ENCODE measurements at places on chromosomes 12 and 14.

DNA sequence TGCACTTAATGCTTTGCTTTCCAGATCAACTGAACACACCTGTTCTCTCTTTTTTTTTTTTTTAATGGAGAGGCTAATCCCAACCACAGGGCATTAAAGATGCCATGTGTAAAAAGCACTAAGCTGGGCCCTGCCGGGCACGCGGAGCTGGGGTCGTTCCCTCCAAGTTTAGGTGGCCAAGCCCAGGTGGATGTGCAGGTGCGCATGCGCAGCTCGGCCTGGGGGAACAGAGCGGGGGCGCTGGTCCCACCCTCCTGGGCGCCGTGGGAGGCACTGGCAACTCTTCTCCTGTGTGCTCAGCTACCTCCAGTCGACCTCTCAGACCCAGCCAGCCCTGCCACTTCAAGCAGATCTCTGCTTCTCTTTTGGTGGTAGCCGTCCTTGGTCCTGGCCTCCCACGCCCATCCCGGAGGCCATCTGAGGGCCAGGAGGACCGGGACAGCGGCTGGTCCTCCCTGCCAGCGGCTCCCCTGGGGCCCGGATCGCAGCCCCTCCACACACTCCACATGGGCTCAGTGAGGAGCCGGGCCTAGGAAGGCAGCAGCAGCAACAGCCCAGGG lies 679.3 kb downstream of the BCL11B start:
- DNase-seq: no peak

- no peak for DNase-seq
Measured at GRCh38 chr12:109902891-109903418, 2.9 kb downstream of the TCHP start.

GRCh38 chr12:98580695-98581094 lies 12.8 kb upstream of the SLC25A3 start:
- no peak for DNase-seq

DNA sequence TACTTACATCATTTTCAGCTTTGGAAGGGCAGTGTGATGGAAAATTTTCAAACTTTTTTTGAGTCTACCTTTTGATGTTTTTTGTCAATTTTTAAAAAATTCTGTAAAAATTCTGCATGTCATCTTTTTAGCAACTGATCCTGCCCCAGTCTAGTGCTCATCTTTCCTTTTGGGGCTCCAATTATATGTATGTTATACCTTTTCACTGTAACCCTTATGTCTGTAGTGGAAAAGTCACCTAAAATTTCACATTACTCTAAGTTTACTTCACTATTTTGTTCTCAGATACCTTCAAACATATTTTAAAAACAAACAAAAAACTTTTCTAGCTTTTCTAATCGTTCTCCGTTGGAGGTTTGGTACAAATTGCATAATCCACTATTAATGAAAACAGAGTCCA lies 32.5 kb upstream of the MYRFL start:
- no peak for DNase-seq

- DNase-seq: no peak
Measured at GRCh38 chr12:1926251-1926657, 7.8 kb upstream of the CACNA2D4 start.

- DNase-seq: no peak
Measured at GRCh38 chr12:47314996-47315395, 235.2 kb upstream of the AMIGO2 start.

- no peak for DNase-seq
Measured at GRCh38 chr14:105087963-105088811, 23.0 kb upstream of the GPR132 start.

GRCh38 chr12:71237128-71237527 lies 79.3 kb upstream of the TSPAN8 start:
- no peak for DNase-seq
